ENCODE measurements at places on chromosomes 13 and 19.

DNA sequence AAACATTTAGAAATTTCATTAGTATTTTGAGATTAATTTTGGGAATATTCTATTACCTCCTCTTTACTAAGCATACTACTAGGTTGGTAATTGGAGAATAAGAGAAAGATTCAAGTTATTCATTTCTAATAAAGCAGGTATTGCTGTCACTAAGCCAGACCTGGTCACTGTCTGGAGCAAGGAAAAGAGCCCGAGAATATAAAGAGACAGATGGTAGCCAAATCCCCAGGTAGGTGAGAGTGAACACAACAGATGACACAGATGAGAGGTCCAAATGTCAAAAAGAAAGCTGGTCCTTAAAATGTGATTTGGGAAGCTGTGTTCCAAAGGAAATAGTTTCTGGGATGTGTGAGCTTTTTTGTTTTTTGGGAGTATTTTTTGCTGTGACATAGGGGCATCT lies 128.6 kb downstream of the ZNF100 start:
- DNase-seq: no peak

- DNase-seq: no peak
Measured at GRCh38 chr13:61994174-61994573, 578.5 kb upstream of the PCDH20 start.

DNA sequence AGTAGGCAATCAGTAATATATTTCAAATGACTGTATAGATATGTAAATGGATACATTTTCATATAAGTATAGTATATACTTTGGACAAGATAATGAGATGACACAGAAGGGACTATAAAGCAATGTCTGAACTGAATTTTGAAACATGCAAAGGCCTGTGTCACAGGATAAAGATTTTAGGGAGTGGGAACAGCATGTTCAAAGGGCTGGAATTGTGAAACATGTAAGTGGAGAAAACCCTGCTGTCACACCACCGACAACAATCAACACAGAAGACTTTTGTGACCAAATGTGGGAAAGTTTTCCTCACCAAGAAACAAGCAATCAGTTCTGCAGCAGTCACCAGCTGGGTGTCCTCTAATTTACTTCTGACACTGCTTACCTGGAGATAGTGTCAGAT lies 42.9 kb downstream of the LPAR6 start:
- DNase-seq: no peak

DNA sequence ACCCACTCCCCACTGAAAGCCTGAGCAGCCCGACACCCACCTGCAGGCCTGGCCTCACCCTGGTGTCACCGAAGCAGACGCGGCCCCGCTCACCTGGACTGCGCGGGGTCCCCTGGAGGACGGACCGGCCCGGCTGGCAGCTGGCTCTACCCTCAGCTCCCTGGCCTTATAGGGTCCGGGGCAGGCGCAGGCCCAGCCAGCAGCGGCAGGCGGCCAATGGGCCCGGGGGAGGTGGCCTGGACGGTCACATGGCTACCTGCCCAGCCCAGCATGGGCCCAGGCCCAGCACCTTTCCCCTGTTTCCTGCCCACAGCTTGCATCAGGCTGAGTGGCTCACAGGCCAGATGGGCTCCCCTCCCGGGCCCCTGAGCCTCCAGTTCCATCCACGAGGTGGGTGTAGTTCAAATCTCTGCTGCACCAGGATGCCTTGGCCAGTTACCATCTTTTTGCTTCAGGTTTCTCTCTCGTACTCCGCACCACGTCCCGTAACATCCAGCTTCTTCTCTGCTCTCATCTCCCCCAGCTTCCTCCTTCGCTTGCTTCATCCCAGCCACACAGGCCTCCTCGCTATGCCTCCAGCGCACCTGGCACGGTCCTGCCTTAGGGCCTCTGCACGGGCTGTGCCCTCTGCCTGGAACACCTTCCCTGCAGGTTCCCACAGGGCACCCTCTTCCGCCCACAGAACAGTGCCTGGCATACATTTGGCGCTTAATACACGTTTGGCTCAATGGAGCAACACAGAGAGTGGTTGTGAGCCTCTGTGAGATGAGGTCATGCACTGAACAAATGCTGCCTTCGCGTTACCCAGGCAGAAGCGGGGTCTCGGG lies at the start of gene PLIN4:
TSS of gene PLIN4 (minus strand) at position 142 of the 827 bp plus-strand sequence. CDS start 214 bp downstream, outside the sequence.
- no peak for DNase-seq

- DNase-seq: no peak
Measured at GRCh38 chr13:112997188-112998130, 28.4 kb downstream of the MCF2L start.

- DNase-seq: no peak
Measured at GRCh38 chr19:38004186-38004520, 97.1 kb downstream of the SIPA1L3 start.

DNA sequence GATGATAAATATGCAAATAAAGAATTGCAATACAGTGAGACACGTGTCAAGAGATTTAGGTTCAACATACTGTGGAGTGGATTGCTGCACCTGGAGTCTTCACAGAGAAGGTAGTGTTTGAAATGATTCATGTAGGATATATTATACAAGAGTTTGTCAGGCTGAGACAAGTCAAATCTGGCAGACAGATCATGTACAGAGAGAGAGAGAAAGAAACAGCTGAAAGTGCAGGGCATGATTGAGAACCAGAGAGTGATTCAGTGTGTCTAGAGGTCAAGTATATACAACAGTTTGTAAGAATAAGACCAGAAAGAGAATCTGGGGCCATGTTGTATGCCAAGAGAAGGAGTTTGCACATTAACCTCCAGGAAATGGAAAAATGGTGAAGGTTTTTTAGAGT lies 2.1 kb upstream of the VWA8 start:
- no peak for DNase-seq

GRCh38 chr13:97855570-97856303 lies 97.7 kb upstream of the IPO5 start:
- DNase-seq: no peak

DNA sequence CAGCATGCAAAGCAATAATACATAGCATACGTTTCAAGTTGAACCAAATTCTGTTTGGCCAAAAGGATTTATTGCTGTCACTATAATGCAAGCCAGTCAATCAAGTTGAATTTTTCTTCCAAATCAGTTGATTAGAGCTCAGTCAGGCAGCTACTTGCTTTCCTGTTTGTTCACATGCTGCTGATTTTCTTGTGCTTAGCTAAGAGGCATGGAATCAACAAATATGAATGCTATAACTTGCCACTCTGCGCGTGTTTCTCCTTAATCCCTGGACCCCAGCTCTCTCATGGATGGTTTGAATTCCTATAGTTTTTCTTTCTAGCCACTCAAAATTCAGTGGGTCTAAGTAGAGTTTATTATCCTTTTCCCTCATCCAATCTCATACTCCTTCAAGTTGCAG lies 311.3 kb downstream of the KLF5 start:
- no peak for DNase-seq

GRCh38 chr13:97499181-97499580 lies 65.2 kb downstream of the RAP2A start:
- DNase-seq: no peak

- DNase-seq: no peak
Measured at GRCh38 chr19:10467104-10467706, 36.0 kb downstream of the KEAP1 start.

All from stimulated activated CD4-positive, alpha-beta T cell treated with anti-CD3 and anti-CD28 coated beads, Interleukin-1b, Interleukin-23, amount 100 ng/mL, for 1 hour (primary cell).